Stimulated activated CD8-positive, alpha-beta memory T cell treated with anti-CD3 and anti-CD28 coated beads, Interleukin-7, amount 100 ng/mL, for 1 hour (primary cell): ENCODE measurements at places on chromosomes 16 and 17.

DNA sequence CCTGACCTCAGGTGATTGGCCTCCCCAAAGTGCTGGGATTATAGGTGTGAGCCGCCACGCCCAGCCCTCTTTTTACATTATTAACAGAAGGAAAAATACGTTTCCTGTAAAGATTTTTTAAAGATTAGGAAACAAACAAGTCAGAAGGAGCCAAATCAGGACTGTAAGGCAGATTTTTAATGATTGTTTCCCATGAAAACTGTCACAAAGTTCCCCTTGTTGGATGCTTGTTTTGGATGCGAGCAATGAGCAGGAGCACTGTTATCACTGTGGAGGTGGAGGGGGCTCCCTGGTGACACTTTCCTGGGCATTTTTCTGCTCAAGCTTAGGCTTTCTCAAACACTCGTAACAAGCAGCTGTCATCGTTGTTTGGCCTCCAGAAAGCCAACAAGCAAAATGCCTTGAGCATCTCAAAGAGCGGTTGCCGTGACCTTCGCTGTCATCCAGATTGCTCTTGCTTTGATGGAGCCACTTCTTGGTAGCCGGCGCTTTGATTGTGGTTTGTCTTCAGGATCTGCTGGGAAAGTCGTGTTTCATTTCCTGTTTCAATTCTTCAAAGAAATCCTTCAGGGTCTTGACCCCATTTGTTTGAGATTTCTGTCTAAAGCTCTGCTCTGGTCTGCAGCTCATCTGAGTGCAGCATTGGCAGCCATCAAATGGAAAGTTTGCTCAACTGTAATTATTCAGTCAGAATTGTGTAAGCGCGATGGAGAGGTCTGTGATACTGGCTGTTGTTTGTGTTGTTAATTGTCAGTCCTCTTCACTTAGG lies 128.7 kb downstream of the RPTOR start:
- no peak for DNase-seq

DNA sequence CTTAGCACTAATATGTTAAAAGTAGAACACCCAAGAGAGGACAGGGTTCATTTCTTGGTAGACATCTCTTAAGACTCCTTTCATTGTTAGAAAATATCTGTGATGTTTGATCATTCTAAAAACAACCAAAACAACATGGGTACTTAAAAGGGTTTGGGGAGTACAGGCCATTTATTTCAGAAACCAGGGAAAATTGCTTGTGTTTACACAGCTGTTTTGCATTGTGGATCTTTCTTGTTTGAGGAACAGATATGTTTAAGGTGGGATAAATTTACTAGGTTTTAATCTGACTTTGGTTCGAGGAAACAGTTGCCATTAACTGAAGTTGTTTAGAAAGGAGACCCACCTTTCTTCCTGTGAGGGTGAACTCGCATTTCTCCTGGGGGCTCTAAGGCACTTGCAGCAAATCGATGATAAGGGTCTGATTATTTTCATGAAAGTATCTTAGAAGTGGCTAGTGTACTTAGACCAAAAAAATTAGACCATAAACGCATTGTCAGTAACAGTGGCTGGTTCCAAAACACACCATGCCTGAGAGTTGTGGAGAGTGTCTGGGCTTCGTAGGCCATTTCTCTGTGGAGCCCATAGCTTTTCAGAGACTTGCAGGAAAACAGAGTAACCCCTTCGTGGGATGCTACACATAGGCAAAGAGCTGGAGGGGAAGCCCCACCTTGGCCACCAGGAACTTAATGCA lies 17.6 kb downstream of the CLUAP1 start:
- no peak for DNase-seq

- no peak for DNase-seq
Observed at GRCh38 chr17:78806451-78806850, 24.4 kb upstream of the CYTH1 start.

GRCh38 chr16:30786936-30787612 lies at the start of gene ZNF629:
TSS of gene ZNF629 (minus strand) at chr16:30787205. CDS start at chr16:30784482, 2,723 bp downstream.
- no peak for DNase-seq

DNA sequence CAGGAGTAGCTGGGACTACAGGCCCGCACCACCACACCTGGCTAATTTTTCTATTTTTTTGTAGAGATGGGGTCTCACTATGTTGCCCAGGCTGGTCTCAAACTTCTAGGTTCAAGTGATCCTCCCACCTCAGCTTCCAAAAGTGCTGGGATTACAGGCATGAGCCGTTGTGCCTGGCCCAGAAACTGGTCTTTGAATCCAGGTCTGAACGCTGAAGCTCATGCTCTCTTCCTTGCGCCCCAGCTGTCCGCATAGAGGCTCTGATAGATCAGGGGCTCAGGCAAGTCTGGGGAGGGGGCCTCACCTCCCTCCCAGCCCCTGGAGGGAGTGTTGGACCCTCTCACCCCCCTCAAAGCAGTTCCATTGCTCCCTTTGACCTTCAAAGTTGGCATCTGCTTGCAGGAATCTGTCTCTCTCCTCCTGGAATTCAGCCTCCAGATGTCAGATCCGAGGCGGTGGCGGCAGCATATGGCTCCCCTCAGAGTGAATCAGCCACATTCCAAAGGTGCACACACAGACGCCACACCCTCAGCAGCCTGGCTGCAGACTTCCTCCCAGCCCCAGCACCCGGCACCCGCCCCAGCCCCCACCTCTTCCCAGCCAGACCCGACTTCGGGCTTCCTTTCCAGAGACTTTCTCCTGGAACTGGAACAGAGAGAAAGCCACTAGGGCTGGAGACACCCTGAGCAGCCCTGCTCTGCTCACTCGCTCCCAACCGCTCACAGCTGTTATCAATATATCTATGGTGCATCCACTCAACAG lies 16.9 kb upstream of the GLIS2 start:
- DNase-seq, result no peak

DNA sequence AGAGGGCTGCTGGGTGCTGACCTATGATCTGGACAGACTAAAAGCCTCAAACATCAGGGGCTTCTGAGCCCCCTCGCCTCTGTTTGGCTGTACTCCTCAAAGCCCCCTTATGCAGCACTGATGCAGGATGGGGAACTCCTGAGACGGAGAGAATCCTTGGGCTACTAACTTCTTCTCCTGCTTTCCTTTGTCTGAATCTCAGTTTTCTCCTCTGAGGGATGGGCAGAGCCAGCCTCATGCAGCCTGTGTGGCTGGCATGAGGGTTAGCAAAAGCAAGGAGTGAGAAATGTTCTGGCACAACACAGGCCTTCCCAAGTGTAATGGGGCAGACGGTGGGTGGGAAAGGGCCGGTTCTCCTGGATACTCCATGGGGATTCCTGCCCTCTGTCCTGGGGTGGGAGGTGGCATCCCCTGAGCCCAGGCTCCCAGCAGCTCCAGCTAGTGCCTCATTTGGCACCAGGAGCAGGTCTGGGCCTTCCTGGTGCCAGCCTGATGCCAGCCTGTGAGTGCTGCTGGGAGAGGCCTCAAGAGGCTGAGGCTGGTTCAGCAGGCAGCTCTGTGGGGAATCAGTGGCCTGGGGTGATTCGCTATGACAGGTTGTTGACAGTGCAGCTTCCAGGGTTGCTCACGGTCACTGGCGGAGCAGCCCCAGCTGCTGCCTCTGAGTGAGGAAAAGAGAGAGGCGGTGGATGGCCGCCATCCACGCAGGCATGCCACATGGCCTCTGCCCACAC lies 4.0 kb upstream of the BRD7 start:
- no peak for DNase-seq

DNA sequence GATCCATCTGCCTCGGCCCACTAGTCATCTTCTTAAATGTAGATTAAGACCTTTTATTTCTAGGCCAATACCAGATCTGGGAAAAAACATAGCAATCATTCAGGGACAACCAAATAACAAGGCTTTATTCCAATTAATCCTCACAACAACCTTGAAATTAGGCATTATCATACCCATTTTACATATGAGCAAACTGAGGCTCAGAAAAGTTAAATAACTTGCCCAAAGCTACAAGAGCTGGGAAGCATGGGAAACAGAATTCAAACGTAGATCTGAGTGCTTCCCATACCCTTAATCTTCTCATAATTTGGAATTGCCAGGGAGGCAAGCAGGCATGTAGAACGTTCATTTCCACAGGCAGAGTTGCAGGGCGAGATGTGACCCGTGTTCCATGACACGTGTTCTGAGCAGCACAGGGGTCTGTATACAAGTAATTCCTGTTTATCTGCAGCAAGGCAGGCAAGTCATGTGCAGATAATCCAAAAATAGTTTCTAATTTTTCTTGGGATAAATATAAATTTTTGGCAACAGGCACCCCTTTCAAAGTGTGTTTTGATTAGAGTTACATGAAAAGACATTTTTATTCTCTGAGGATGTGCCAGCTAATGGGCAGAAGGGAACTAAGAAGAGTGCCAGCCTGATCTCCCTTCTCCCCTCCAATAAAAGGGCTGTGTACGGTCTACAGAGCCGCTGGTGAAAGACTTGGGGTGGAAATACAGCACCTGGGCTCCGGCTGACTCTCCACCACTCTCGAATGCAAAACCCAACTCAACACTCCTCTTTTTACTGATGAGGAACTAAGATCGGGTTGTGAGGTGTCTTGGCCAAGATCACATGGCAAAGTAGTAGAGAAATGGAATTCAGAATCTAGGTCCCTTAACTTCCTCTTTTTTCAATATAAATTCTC lies 27.7 kb upstream of the MYOCD start:
- no peak for DNase-seq

DNA sequence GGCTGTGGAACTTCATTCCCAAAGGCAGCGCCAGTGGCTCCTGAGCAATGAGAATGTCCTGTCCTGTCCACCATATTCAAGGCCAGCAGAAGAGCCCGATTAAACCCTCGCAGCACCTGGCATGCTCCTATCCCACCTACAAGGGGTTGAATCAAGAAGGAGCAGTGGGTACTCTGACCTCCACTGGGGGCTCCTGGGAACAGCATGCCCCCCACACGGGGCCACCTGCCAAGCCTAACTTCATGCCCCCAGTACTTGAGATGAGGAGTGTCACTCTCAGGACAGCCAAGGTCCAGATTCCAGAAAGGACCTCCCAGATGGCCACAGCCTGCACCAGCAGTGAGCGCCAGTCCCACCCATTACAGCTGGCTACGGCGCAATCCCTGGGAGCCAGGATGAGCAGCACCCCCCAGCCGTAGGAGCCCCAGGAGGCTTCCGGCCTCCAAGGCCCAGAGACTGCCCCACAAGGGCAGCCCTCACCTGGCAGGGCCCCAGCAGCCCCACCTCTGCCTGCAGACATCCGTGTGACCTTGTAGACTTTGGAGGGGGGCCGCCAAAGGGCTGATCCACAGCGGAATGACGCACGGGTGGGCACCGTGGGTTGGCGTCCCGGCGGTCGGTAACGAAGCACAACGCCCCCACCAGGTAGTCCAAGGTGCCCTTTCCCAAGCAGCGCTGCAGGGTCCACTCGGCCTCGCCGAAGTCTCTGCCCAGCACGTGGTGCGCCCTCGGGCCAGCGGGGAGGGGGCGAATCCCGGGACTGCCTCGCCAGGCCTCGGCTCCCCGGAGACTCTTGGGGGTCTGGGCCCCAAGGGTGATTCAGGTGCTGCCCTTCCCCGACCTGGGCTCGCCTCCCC lies 1.0 kb upstream of the MPDU1 start:
- DNase-seq, result no peak

GRCh38 chr17:50352072-50352692 lies 6.3 kb downstream of the XYLT2 start:
- no peak for DNase-seq

DNA sequence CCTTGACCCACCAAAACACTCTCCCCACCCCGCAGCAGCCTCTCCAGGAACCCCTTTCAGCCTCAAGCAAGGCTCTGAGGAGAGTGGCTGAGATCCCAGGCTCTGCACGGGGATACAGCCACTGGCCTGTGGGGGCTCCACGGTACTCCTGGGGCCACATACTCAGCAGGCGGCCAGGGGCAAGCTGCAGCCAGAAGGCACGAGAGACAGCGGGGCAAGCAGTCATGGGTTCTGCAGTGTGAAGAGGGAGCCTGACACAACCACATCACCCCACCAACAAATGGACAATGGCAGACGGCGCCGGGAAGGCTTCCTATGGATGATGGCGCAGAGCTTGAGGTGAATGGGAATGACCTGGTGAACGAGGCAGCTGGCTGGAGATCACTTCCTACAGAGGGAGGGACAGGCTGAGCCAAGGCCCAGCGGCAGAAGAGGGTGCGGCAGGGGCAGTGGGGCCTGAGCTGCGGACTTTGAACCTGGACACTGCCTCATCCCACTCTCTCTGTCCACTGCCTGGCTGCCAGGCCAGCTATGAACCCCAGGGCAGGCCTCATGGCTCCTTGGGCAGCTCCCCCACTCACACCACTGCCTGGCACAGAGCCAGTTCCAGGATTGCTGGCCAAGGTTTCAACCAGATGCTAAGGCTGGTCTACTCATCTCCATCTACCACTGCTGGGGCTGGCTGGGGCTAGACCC lies 10.8 kb upstream of the BCAR1 start:
- no peak for DNase-seq

GRCh38 chr16:85673529-85674417 lies 15.0 kb downstream of the GINS2 start:
- DNase-seq, result no peak

- no peak for DNase-seq
Observed at GRCh38 chr16:73232555-73233328, 184.8 kb upstream of the ZFHX3 start.
